ENCODE measurements at places on chromosomes 5 and 9.

DNA sequence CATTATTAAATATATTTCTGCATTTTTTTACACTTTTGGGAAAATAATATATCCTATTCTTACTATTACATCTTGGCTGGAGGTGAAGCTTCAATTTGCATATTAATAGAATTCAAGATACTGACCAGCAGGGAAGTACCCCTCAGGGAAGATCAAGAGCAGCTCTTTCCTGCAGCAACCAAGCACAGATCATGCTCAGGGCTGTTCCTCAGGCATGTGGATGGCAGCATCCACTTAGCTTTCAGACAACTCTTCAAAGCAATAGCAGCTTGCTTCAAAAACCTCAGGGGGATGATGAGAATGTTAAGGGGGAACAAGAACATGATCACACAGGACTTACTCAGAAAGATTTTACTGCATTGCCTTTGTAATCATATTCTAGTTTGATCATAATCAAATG lies 731.8 kb downstream of the SEMA5A start:
- no peak for DNase-seq

- DNase-seq = no peak
Measured at GRCh38 chr9:127968700-127969383, 11.9 kb downstream of the EEIG1 start.

DNA sequence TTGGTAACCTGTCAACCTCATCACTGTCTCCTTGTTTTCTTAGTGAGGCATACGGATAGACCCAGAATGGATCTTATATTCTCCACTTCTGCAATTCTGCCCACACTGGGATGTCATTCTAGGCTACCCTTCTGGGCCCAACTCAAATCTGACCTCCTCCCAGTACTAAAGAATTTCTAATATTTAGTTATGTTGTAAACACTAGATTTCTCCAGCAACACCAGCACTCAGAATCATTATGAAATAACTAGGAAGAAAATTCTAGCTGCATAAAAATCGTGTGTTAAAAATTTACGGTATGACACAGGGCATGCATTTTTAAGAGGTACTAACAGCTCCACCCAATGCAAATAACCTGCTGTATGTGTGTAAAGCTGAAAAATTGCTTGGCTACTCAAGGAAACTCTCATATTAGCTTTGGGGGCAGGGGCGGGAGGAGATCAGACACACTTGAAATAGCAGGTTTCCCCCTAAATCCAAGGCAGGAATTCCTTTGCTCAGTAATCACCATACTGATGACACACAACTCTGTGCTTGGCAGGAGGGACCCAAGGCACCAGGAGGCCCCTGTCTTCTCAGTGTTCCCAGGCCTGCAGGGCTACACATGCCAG lies 27.3 kb downstream of the MACROH2A1 start:
- no peak for DNase-seq

- DNase-seq = no peak
Measured at GRCh38 chr5:2867373-2867933, 116.0 kb upstream of the IRX2 start.

DNA sequence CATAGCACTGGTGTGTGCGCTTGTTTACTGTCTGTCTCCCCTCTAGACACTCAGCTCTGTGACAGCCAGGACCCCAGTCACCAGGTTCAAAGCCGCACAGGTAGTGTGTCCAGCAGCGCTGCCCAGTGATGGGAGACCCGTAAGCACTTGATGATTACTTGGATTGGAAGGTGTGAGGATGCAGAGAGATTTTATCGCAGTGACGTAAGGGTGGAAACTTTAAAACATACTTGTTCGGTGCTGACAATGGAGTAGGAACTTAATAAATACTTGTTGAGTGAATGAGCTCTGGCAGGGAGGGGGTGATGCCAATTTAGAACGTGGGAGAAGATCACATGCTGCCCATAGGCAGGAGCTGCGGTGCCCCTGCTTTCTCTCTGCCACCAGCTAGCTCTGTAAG lies 99.2 kb upstream of the PITX1 start:
- DNase-seq = no peak

DNA sequence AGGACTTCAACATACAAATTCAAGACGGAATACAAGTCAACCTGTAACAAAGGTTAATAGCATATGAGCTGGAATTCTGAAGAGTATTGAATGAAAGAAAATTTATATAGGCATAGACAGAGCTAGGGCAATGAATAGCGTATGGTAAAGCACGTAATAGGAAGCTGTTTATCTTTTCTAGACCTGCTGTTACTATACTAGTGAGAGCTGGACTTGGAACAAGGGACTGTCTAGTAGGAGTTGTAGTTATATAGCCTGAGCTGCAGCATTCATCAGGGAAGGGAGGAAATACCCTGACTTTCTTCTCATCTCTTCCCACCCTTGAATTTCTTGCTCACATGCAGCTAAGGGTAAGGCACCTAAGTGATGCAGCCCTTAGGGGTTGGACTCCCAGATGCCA lies 67.5 kb upstream of the PRLR start:
- DNase-seq = no peak

DNA sequence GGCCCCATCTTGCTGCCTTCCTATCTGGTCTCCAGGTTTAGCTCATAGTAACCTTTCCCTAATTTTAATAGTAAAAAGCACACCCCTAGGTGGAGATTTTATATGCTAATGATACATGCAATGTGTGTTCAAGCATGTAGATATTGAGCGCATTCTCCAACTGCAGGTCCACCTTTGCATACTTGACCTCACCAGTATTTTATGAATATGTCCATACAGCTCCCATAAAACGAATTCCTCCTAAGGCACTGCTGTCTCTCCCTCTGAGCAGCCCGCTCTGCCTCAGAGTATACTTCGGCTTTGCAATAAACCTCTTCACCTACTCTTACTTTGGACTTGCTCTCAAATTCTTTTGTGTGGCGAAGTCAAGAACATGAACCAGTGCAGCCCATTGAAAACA lies 153.3 kb downstream of the RAB3C start:
- DNase-seq = no peak

DNA sequence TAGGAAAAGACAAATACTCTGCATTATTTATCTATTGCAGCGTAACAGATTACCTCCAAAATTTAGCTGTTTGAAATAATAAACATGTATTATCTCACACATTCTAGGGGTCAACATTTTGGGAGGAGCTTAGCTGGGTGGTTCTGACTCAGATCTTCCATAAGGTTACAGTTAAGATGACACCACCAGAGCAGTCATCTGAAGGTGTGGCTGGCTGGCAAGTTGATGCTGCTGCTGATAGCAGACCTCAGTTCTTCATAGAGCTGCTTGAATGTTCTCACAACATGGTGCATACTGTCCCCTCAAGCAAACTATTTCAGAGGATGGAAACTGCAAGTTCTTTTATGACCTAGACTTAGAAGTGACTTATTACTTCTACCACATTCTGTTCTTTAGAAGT lies 146.3 kb upstream of the FSTL4 start:
- no peak for DNase-seq

DNA sequence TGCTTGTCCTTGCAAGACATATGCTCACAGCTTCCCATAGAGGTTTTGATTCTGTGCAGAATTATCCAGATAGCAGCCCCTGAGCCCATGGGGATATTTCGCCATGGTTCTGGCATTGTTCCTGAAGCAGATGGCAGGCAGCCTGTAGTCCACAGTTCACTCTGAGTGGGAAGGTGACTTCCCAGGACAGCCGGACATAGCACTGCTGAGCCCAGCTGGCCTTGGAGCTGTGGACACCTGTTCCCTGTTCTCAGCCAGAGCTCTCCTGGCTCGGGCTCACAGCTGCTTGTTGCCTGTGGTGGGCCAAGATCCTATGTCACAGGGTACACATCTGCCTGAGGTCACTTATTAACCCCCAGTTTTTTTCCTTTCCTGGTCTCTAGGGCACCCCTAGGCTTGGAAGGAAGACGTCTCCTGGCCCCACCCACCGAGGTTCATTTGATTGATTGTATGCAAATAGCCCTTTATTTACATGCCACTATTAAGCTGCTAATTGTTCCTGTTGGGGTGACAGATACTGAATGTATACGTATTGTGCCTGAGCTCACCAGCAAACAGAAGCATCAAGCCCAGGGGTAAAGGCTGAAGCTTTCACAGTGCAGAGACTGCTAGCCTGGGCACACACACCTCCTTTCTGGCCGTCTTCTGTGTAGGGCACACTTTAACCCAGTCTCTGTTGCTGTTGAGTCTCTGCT lies 96.6 kb upstream of the DMRT1 start:
- DNase-seq = no peak

GRCh38 chr9:110620726-110621125 lies 41.2 kb upstream of the SVEP1 start:
- DNase-seq = no peak

- no peak for DNase-seq
Measured at GRCh38 chr5:141672841-141673813, 8.9 kb downstream of the ARAP3 start.

GRCh38 chr5:84383816-84384603 lies 670 bp downstream of the EDIL3 start:
- no peak for DNase-seq

DNA sequence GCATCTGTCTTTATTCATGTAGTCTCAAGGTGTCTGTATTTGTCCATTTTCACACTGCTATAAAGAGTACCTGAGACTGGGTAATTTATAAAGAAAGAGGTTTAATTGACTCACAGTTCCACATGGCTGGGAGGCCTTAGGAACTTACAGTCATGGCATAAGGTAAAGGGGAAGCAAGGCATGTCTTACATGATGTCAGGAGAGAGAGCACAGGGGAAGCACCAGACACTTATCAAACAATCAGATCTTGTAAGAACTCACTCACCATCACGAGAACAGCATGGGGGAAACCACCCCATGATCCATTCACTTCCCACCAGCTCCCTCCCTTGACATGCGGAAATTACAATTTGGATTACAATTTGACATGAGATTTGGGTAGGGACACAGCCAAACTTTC lies 44.2 kb downstream of the NLN start:
- DNase-seq = no peak

- DNase-seq = no peak
Measured at GRCh38 chr5:175814691-175815090, 56.7 kb upstream of the CPLX2 start.

DNA sequence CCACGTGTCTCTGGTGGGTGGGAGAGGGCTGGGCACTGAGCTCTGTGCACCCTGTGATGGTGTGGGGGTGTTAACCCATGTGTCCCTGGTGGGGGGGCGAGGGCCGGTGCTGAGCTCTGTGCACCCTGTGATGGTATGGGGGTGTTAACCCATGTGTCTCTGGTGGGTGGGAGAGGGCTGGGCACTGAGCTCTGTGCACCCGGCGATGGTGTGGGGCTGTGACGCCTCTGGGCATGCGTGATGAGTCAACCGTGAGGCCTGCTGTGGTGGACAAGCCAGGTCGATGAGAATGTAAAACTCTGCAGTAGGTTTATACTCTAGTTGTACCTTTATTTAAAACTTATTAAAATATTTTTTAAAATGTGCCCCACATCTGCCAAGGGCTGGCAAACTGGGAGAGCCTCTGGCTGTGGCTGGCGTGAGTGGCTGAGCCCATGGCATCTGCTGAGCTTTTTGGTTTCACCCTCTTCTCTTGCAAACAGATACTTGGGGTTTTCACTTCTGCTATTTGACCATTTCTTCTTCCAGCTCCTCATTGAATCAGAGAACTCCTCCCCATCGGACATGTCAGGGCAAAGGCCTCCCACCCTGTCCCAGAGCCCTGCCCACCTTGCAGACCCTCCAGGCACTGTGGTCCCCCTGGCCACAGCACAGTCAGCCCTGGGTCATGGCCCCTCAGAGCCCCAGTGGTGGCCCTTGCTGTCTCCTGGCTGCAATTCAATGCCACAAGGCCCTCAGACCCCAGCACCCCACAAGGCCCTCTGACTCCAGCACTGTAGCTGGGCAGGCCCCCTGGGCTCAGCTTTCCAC lies 18.5 kb upstream of the EXOC3 start:
- peak; percentile 82 for DNase-seq

DNA sequence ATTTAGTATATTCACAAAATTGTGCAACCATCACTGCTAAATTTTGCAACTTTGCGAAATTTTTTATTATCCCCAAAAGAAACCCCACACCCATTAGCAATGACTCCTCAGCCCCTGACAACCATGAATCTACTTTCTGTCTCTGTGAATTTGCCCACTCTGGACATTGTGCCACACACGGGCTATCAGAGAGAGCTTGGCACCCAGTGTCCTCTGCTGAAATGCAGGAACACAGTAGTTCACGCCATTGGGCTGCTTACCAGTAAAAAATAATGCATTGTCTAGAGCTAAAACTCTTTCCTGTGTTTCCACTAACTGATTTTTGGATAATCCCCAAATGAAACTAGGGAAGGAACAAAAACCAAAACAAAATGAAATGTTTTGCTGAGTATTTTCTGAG lies 60.0 kb downstream of the HRH2 start:
- DNase-seq = no peak

DNA sequence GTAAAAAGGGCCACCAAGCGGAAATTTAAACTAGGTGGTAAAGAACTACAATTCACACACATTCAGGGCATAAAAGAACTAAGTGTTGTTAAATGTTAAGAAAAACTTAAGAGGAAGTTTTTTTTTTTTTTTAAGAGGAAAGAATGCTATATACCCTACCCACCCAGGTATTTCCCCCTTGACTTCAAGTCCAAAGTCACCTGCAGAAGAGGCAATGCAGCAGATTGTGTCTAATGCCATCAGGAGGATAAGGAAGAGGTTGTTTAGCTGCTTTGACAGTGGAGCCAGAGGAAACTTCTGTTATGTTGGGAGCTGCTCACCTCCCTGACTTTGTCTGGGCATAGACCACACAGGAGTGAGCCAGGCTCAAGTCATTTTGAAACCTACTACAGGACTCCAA lies 69.2 kb downstream of the MPDZ start:
- DNase-seq = no peak
